ENCODE measurements at places on chromosomes 2 and 18. TPM values are rescaled to one million over a fixed set of nuclear protein-coding genes. Genes with fewer than 3 reads are reported as not detected.
A peak's percentile ranks its signal among the peaks of the same experiment; 100 is the strongest.

DNA sequence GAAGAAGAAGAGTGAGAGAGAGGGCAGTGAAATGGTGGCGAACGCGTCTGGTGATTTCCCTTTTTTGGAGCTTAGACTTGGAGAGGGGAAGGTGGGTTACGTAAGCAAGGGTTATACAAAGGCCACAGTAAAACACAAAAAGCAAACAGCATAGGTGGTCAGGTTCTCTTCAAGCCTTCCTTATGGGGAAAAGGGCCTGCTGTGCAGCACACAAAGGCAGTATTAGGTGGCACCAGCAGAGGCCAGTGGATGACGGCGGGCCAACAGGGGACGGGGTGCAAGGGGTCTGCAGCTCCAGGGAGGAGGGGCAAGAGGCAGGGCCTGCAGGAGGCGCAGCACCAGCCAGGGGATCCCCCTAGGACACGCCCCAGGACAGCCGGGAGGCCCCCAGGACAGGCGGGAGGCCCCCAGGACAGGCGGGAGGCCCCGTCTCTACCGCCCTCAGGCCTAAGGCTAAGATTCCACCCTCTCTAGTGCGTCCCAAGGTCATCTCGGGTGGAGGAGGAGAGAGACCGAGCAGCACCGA, 32.6 kb upstream of the NPC1 start:
- peak; percentile 55 for DNase-seq
- no peaks in the 10 kb centered on the region for H3K36me3 ChIP-seq
- no peak overlapping the region for H3K27ac ChIP-seq
- no peaks in the 10 kb centered on the region for H3K4me1 ChIP-seq

MEMO1 gene
- total RNA-seq, result 36.2 TPM

AQP12A gene
- not detected for total RNA-seq

DNA sequence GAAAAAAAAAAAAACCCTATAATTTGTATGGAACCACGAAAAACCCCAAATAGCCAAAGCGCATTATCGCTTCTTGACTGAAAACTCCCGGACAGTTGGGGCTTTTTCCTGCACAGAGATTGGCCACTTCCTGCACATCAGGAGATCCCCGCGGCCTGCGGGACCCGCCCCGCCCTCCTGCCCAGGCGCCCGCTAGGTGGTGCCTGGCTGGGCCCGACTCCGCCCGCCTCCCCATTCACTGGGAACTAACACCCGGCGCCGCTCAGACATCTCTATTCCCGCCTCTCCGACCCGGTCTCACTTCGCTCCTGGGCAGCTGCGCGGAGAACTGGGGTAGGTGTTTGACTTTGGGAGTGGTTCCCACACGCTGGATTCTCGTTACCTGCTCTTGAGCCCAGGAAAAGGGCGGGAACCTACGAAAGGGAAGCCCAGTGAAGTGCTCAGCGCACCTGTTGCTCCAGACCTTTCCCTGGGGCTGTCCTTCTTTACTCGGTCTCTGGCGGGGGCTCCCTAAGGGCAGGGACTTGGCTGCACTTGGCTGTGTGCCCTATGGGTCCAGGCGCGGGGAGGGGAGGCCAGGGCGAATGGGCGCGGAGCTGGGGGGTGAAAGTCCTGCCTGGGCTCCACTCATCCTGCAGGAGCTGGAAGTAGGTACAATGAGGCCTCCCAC, at the start of gene HMSD:
Gene HMSD (plus strand): TSS at position 234 of the 670 bp plus-strand sequence. CDS start 4,155 bp downstream, outside the sequence.
- no peaks in the 10 kb centered on the region for H3K4me1 ChIP-seq
- H3K27ac ChIP-seq, result no peak within 1 kb of the TSS
- H3K27me3 ChIP-seq, result no peaks in the 10 kb centered on the region
- no peaks in the 10 kb centered on the region for H3K36me3 ChIP-seq

GRCh38 chr18:49487711-49488310, 777 bp upstream of the C18orf32 start:
- H3K27ac ChIP-seq, result peak overlapping the region; percentile 95
- no peak for DNase-seq
- H3K4me3 ChIP-seq, result no peak overlapping the region
- H3K27me3 ChIP-seq, result no peaks in the 10 kb centered on the region

- H3K27me3 ChIP-seq, result no peaks in the 10 kb centered on the region
- no peak overlapping the region for H3K4me3 ChIP-seq
- no peak for DNase-seq
- no peaks in the 10 kb centered on the region for H3K36me3 ChIP-seq
- no peak overlapping the region for H3K27ac ChIP-seq
Observed at GRCh38 chr18:61503688-61504087, 170.5 kb downstream of the CDH20 start.

DNA sequence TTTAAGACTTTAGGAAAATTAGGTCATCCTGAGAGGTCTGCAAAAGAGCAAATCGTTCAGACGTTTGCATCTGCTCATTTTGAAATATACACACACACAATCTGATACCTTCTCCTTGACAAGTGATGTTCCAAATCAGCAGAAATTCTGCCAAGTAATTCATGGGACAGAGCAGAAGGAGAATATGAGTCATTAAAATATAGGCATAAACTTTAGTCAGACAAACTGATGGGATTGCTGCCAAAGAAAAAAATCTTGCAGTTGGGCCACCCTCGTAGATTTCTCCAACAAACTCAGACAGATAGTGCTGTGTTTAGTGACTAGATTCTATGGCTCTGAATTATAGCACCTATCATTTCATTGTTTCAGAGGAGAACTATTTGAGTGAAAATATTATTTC, 336.3 kb downstream of the NYAP2 start:
- H3K27ac ChIP-seq, result no peak overlapping the region
- peaks cover 2% of the 10 kb centered on the region for H3K4me1 ChIP-seq
- H3K4me3 ChIP-seq, result no peak overlapping the region
- no peak for DNase-seq
